T-helper 1 cell treated with Interleukin-12 subunit alpha and Interleukin-12 subunit beta and Interleukin-4 antibody, amounts not matched to agents 30 ng/mL and 1 ng/mL, for 36 hours (primary cell): ENCODE measurements at places on chromosomes 7 and 10. TPM values are rescaled to one million over a fixed set of nuclear protein-coding genes. Genes with fewer than 3 reads are reported as not detected.

SVOPL gene
- not detected in 2 replicates for total RNA-seq

GPR37 gene
- total RNA-seq, result not detected in 2 replicates

HOXA1 gene
- total RNA-seq, result 0.22 and 0.41 TPM in 2 replicates

TAS2R5 gene
- total RNA-seq, result 0.83 and 1.2 TPM in 2 replicates
